Stimulated activated CD8-positive, alpha-beta memory T cell treated with anti-CD3 and anti-CD28 coated beads, Interleukin-7, amount 100 ng/mL, for 24 hours (primary cell): ENCODE measurements at places on chromosomes 4 and X.

DNA sequence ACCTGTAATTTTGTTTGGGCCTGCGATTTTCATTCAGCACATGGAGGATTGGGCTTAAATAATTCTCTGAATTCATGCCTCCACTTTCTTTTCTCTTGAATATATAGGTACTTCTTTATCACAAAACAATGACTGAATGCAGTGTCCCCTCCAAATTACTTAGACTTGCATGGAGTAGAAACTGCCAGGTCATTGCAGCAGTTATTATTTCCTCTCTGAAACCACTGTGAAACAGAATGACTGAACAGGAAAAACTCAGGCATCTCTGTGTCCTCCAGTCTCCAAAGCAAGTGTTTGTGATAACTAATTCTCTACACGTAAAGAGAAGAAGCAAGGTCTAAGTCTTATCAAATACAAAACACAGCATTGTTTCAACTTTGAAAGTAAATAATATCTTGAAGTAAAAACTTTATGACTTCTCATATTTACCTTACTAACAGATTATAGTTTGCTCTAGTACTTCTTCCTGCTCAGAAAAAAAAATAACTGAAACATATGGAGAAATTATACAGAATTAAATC, 144.5 kb upstream of the DIAPH2 start:
- no peak for DNase-seq

GRCh38 chr4:108110450-108110849, 58.3 kb downstream of the LEF1 start:
- no peak for DNase-seq

DNA sequence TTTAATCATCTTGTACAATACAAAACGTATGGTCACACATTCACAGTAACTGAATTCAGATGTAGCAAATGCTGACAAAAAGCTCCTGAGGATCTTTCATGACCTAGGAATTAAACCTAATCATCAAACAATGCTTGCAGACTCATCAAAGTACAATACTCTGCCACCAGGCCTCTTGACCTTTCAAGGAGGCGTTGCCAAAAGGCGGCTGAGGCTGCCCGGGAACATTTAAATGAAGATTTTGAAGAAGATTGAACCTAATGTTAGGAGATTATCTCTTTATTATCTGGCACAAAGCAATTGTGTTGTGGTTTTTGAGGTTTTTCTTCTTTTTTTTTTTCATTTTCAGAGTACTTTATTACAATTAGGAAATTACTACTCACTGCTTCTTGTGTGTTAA, 340.5 kb downstream of the GALNTL6 start:
- DNase-seq: no peak

DNA sequence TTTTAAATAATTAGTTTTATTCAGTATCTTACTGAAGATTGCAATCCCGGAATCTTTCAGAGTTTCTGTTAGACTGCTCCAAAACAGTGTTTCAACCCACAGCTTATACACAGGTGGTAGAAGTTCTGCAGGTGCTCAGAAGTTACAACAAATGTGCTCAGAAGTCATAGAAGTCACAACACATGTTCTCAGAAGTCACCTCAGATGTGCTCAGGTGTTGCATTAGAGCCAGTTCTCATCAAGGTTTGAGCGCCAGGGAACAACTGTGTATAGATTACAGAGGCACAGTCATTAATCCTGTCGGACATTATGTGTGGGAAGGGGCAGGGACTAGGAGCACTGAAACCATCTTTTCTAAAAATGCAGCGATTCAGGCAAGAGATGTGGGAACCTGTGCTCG, 124.5 kb downstream of the ARSF start:
- no peak for DNase-seq

GRCh38 chr4:6327220-6327917, 57.7 kb downstream of the WFS1 start:
- DNase-seq: peak; percentile 71
